Pancreas (tissue), 10 donors: ENCODE measurements at places on chromosomes 1 and 21. TPM values are rescaled to one million over a fixed set of nuclear protein-coding genes. Genes with fewer than 3 reads are reported as not detected.

Gene GNG4
- 2.7 TPM for total RNA-seq

Gene TTC22
- 7.3 TPM for total RNA-seq

Gene REN
- not detected for total RNA-seq

Gene DIRAS3
- total RNA-seq = 11.0 TPM

Gene HLX
- 2.6 TPM for total RNA-seq

Gene AADACL3
- total RNA-seq = not detected
